Activated T-cell treated with anti-CD3 and anti-CD28 coated beads for 24 hours (primary cell): ENCODE measurements at places on chromosomes 12 and 14.

DNA sequence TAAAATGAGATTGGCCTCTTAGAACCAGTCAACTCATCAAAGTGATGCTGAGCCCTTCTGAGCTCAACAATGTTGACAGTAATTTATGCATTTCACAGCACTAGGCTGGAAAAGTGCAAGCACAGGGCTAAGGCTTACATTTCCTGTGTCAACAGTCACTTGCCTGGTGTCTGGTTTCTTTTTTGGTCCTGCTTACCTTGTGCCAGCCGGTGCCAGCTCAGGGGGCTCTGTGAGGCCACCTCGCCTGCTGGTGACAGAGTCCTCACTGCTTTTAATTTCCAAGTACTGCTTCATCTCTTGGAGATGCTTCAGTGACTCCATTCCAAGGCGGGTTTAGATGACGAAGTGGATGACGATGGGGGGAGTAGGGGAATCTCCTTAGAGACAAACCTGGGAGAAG lies 53.1 kb upstream of the KCNA1 start:
- no peak for DNase-seq

- no peak for DNase-seq
Measured at GRCh38 chr14:37796703-37797416, 201.4 kb downstream of the TTC6 start.

GRCh38 chr12:103785243-103786031 lies 55.6 kb downstream of the NT5DC3 start:
- DNase-seq = no peak

DNA sequence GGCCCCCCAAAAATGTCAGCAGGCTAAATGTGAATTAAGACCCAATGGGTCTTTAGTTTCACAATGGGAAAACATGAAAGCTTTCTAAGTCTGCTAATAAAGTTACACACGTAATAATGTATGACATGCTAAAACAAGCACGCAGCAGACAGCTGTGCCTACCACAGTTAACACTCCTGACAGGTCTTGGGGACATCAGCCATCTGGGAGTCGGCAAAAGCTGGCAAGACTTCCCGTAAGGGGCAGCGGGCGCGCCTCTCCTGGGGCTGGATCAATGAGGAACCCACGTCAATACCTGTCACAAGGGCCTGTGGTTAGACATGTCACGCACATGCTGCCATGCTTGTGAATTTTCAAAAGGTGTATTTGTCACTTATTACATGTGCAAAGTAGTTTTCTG lies 45.0 kb downstream of the ACTN1 start:
- no peak for DNase-seq

DNA sequence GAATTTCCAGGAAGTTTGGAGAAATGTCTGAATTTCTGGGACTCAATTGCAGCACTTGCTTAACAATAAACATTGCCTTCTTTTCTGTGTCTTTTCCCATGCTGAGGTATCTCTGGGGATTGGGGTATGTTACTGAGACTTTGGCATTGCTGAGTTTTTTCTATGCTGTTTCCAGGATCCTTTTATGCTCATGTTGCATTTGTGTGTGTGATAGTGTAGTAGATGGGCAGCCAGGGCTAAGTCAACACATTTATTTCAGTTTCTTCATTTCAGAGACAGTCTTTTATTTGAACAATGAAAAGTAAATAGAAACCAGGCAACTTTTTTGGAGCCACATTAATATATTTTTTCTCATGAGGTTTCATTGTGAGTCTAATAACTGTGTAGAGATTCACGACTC lies 1160.3 kb upstream of the TMEM132C start:
- no peak for DNase-seq

DNA sequence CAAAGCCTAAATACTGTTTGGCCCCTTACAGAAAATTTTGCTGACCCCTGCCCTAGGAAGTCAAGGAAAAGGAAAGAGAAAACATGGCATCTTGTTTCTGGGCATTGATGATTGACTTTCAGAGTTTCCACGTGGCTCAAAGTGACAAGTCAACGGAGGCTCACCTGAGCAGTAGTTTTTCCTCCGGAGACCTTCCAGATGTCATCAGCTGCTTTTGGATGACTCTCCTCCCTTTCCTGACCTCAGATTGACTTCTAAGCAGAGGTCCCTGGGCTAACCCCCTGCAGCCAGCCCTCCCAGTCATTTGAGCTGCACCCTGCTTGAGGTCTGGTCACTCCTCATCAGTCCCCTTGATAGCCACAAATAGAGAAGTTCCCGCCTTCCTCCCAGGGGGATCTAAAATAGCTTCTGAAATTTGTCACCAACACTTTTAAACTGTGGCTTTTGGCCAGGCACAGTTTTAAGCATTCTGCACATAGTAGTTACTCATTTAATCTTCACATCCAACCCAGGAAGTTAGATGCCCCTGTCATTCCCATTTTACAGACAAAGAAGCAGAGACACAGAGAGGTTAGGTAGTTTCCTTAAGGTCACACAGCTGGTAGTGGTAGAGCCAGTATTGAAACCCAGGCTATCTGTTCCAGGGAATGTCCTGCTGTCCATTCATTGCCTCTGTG lies 143.4 kb downstream of the CHST11 start:
- no peak for DNase-seq

- no peak for DNase-seq
Measured at GRCh38 chr12:86712425-86712843, 456.2 kb upstream of the MGAT4C start.

GRCh38 chr14:52399921-52400595 lies 85.9 kb downstream of the PTGER2 start:
- DNase-seq = no peak
